ENCODE measurements at places on chromosomes 16 and 17.

GRCh38 chr17:37743612-37743874, 1.3 kb downstream of the HNF1B start:
- no peak for DNase-seq

DNA sequence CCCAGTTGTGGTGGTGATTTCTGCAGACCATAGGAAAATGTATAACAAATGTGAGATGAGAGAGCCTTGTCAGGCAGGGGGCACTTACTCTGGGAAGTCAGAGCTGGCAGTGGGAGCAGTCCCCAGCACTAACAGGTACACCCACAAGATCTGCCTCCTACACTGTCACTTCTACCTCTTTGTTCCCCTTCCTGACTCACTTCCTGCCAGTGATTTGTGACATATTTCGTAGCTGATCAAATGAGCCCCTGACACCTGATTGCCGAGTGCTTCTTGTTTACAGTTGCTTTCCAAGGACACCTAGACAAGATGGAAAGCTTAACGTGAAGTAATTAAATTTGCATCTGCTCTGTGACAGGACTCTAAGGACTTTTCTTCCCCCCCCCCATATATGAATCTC, 40.5 kb downstream of the FTO start:
- DNase-seq, result no peak

DNA sequence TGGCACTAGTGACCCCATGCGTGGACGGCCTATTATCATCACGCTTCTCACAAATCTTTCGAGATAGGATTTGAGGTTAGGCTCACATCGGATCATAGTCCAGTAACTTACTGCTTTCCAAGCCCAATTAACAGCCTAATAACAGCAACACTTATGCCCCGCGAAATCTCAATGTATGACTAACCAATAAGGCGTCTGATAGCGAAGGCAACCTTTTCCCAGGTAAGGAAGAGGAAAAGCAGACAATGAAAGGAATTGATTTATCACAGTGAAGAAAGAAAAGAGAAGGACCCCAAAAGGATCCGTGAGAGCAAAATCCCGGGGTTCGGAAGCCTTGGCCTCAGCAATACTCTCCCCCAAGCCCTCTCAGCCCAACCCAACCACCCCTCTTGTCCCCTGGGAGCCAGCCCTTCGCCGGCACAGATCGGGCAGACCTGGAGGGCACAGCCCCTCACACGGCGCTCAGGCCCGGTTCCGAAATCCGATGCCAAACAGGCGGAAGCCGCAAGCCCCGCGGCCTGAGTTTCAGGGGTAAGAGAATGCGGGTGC, 534 bp downstream of the GPATCH8 start:
- DNase-seq, result no peak

GRCh38 chr17:52027620-52028295, 130.8 kb downstream of the CA10 start:
- DNase-seq, result no peak

GRCh38 chr16:72300892-72301291, 128.9 kb upstream of the PMFBP1 start:
- DNase-seq, result no peak

- no peak for DNase-seq
Observed at GRCh38 chr17:80191192-80191591, 21.4 kb downstream of the CARD14 start.

DNA sequence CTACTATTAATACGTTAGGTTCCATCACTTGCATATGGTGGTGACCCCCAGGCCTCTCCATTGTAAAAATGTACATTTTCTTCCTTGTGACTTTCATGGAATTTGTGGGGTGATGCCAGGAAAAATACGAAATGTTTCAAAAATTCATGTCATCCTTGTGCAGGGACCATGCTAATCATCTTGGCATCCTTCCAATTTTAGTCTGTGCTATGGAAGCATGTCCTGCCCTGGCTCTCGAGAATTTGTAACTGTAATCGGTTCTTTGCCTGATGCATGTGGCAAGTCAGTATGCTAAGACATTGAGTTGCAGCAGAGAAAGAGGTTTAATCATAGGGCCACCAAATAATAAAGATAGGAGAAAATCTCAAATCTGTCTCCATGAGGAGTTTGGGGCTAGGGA, 14.3 kb upstream of the GINS3 start:
- no peak for DNase-seq
